ENCODE measurements at places on chromosomes 2 and 18.

DNA sequence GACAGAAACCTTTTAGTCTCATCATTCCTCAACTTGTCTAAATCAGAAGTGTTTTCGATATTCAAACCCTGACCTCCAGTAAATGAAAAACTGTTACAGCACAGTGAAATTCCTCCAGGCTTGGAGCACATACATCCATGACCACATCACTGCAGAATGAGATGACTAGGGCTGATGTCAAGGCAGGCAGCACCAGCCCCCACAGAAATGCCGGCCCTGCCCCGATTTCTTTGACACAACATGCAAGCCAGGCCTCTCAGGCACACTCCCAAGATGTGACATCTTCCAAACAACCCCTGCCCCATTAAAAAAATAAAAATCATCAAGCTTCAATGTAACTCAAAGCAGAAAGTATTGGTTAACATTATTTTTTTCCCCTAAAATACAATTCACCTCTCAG is 103.3 kb downstream of the CTAGE1 start:
- DNase-seq: peak; percentile 92

GRCh38 chr2:203875471-203875870 is 7.9 kb downstream of the CTLA4 start:
- no peak for DNase-seq

DNA sequence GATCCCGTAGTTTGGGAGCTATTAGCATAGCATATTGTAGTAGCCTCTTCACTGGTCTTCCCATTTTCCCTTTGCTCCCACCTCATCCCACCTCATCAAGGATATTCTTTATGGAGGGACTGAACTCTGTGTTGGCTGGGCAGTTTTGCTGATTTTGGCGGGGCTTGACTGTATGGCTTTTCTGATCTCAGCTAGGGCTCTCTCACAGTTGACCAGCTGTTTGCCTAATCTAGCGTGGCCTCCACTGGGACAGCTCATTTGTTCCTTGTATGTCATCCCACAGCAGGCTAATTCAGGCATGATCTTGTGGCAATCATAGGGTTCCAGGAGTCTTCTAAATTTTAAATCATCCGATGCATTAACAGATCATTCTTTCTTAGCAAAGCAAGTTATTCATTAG is 30.2 kb upstream of the MTX2 start:
- DNase-seq: no peak

- no peak for DNase-seq
Observed at GRCh38 chr18:80046961-80047541, 12.8 kb downstream of the RBFA start.

GRCh38 chr2:6036211-6036610 is 344.0 kb downstream of the SOX11 start:
- no peak for DNase-seq

- no peak for DNase-seq
Observed at GRCh38 chr2:195498176-195498575, 158.8 kb upstream of the SLC39A10 start.

GRCh38 chr2:229474125-229474524 is 203.0 kb upstream of the PID1 start:
- DNase-seq: no peak
